Endodermal cell (in vitro differentiated cells): ENCODE measurements at places on chromosomes 16 and 17.

- no peak for DNase-seq
Observed at GRCh38 chr17:42917236-42917603, 16.6 kb downstream of the G6PC1 start.

DNA sequence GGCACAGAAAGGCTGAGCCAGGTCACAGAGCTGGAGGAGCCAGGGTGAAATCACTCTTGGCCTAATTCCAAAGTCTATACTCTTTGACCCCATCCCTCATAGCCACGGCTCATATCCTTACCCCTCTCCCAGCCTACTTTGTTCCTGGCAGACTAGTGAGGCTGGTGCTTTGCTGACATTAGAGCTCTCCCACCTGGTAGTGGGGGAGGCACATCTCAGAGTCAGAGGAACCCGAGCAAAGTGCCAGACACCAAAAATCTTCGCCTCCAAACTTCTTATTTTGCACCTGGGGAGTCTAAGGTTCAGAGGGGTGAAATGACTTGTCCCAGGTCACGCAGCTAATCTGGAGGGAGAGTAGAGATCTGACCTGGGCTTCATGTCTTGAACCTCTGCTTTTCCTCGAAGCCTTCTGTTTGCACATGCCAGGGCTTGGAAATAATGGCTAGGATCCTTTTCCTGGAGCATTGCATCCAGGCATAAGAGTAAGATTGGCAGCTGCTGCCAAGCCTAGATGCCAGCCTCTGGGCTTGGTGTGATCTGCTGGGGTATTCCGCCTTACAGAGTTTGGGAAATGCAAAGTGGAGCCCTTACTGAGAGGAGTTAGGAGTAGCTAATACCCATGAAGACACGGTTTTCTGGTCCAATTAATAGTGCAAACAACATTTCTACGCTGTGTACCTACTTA lies 126.9 kb downstream of the SPACA3 start:
- DNase-seq = no peak

- no peak for DNase-seq
Observed at GRCh38 chr17:37318931-37319594, 56.7 kb upstream of the C17orf78 start.

GRCh38 chr16:6131526-6132050 lies 1034.0 kb upstream of the EEF2KMT start:
- DNase-seq = no peak

DNA sequence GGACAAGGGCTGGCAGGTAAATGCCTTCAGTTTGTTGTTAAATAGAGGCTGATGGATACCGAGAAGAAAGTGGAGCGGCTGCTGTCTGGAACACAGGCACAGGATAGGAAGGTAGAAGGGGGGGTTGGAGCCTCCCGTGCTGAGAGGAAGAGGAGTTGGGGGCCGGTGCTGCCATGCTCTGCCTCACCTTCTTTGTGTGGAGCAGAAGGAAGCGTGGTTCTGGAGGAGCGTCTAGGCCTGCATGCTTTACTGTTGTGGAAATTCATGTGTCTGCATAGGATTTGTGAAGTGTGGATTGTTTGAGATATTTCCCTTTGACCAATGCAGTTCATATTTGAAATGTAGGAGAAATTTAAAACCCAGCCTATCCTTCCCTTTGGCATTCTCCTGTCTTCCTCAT lies 52.3 kb downstream of the FOXK2 start:
- no peak for DNase-seq

- peak; percentile 49 for DNase-seq
Observed at GRCh38 chr16:48834576-48834975, 224.6 kb upstream of the N4BP1 start.

- DNase-seq = no peak
Observed at GRCh38 chr16:87765473-87765775, 362 bp downstream of the KLHDC4 start.

- DNase-seq = peak; percentile 55
Observed at GRCh38 chr16:26019381-26020242, 327.9 kb downstream of the HS3ST4 start.

DNA sequence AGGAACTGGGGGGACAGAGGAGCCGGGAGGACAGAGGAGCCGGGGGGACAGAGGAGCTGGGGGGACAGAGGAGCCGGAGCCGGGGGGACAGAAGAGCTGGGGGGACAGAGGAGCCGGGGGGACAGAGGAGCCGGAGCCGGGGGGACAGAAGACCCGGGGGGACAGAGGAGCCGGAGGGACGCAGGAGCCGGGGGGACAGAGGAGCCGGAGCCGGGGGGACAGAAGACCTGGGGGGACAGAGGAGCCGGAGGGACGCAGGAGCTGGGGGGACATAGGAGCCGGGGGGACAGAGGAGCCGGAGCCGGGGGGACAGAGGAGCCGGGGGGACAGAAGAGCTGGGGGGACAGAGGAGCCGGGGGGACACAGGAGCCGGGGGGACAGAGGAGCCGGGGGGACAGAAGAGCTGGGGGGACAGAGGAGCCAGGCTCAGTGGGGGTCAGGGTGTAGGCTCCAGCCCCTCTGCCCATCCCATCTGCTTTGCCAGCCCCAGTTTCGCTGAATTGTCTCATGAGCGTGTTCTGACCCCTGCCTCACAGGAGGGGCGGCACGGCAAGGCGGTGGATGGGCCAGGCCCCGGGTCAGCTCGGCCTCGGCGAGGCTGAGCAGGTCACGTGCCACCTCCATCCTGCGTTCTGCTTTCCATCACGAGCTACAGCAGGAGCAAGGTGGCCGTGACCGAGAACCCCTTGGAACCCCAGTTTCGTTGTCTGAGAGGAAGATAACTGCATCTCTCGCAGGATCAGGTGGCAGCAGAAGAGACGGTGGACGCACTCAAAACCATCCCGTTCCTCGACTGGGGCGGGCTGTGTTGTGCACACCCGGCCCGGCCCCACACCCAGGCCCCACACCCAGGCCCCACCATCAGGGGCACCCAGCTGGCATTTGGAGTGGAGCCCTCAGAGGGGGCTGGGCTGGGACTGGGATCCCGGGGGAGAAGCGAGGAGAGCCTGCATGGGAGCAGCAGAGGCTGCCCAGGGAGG lies 26.1 kb upstream of the CBFA2T3 start:
- no peak for DNase-seq

- DNase-seq = no peak
Observed at GRCh38 chr17:46962374-46962790, 16.7 kb downstream of the RPRML start.

GRCh38 chr16:31704138-31704537 lies 169.5 kb upstream of the ZNF267 start:
- DNase-seq = no peak

GRCh38 chr17:78823282-78824046 lies 17.1 kb downstream of the USP36 start:
- DNase-seq = no peak

GRCh38 chr17:8020776-8021564 lies 17.9 kb upstream of the ALOX15B start:
- no peak for DNase-seq

DNA sequence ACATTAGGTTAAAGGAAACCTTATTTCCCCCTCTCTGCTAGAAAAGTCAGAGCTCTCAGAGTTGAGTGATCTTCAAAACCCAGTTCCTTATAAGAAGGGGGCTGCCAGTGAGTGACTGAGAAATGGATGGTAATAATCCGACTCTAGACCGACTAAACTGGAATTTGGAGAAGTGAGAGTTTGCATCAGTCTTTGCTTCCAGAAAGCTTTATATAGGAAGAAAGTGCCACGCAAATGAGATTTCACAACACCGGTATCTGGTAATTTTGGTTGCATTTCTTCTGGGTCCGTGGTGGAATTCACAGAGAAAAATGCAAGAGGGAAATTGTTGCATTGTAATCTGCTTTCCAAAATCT lies 271.4 kb downstream of the MAF start:
- no peak for DNase-seq

DNA sequence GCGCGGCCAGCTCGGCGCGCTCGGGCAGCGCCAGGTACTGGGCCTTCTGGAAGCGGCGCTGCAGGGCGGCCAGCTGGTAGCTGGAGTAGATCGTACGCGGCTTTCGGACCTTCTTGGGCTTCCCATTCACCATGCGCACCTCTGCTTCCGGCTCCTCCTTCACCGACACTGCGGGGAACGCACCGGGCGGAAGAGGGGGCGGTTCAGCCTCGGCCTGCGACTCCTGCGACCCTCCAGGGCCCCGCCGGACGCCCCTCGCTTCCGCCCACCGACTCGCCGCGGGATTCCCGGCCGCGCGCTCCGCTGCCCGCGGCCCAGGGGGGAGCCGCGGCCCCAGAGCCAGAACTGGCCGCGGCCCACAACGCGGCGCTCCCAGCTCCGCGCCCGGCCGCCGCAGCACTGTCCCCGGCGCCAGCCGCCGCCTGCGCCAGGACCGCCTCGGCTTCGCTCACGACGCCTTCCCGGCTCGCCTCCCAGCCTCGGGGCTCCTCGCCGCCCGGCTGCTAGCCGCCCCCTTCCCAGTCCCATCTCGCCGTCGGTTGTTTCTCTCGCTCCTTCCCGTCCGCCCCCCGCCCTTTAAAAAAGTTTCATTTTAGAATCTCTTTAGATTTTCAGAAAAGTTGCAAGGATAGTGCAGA lies 1.5 kb downstream of the DLX3 start:
- peak; percentile 92 for DNase-seq

DNA sequence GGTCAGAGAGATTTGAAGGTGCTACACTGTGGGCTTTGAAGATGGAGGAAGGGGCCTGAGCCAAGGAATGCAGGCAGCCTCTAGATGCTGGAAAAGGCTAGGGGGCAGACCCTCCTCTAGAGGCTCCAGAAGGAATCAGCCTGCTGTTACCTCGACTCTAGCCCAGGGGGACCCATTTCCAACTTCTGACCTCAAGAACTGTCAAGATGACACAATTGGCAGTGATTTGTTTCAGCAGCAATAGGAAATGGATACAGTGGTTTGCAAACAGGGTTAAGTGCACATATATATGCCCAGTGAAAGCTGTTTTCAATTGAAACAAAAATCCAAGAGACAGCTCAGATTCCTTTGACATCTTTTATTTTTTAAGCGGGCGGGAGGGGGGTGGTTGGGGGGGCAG lies 3.7 kb upstream of the ZDHHC1 start:
- DNase-seq = no peak

DNA sequence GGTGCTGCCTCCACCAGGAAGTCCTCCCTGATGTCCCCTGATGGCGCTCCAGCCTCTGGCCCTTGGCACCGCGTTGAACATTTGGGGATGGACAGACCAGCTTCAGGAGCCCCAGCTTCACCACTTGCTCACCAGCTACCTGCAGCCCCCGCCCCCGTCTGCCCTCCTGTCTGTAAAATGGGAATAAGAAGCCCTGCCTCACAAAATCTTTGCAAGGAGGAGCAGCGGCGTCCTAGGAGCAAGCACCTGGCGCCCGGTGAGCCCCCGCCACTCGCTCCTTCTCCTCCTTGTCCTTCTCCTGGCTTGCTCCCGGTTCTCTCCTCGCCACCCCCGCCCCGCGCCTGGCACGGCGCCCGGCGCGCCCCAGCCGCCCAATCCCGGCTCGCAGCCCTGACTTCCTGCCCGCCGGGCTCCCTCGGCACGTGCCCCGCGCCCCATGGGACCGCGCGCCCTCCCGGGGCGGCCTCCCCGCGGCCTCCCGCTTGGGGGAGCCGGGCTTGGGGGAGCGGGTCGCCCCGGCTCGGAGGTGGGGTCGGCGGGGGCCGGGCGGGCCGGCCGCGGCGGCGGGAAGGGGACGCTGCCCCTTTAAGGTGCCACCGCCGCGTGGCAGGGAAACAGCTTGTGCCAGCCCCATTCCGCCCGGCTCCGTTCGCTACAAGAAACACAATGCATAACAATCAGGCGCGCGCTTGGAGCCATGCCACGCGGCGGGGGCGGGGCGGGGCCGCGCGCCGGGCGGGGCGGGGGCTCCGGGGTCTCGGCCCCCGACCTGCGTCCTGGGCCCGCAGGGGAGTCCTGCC lies 9.1 kb upstream of the PPP1R1B start:
- peak; percentile 80 for DNase-seq

DNA sequence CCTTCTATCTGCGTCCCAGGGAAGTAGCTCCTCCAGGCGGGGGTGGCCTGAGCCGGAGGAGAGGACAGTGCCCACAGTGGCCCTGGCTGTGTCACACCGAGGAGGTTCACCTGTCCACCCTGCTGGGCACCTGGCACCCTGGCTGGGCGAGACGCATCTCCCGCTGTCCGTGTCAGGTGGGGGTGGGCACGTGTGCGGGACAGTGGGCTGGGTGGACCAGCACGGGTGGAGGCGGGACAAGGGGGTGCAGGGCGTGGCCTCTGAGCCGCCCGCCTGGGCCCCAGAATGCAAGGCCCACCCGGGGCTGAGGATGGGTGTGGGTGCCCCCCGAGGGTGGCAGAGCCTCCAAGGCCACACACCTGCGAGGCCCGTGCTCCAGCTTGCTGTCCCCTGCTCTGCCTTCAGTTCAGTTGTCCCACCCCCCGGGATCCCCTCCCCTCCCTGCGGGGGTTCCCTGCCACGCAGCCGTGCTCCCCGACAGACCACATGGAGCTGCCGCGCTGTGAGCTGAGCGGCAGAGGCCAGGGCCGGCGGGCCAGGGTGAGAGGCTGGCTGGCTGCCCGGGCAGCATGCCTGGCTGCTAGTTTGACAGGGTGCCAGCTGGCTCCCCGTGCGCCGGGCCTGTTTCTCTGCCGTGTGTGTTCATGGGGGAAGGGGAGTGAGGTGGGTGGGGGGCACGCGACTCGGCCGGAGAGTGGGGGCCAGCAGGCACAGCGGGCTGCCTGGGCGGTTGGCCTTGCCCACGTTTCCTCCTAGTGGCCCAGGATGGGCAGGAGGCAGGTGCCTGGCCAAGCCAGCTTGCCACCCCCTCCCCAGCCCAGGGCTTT lies 33.9 kb downstream of the BAHCC1 start:
- no peak for DNase-seq

DNA sequence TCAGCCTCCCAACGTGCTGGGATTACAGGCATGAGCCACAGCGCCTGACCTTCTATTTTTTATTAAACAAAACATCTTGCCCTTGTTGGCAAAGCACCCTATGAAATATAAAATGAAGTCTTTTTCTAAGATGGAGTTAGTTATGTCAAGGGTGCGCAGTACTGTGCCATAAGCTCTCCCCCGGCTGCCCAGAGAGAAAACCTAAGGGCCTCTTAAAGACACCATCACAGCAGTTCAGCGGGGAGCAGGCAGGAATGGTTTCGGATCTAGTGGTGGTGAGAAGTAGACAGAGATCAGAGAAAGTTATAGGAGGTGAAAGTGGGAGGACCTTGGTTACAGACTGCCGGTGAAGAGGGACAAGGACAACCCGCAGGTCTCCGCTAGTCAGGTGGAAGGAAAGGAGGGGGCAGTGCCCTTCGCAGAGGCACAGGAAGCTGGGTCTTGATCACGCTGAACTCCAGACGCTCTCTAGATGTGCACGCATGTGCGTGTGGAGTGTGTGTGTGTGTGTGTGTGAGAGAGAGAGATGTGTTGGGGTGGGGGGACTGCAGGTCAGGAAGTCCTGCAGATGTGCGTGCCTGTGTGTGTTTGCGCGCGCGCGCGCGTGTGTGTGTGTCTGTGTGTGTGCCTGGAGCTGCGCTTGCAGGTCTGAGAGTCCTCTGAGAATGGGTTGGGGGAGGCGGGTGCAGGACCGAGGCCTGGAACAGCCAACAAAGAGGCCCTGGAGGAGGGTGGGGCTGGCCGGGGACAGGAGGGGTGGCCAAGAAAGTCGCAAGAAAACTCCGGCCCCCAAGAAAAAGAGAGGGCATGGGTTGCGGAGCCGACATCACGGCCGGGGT lies 748 bp upstream of the CMTM3 start:
- DNase-seq = no peak

GRCh38 chr17:68646626-68647526 lies 45.7 kb upstream of the FAM20A start:
- no peak for DNase-seq
